ENCODE measurements at places on chromosomes 16 and 17. TPM values are rescaled to one million over a fixed set of nuclear protein-coding genes. Genes with fewer than 3 reads are reported as not detected.

The CCR7 gene
- 0.44 TPM for total RNA-seq

The C16orf86 gene
- total RNA-seq = 0.14 TPM

The SDK2 gene
- total RNA-seq = 1.1 TPM

The TP53TG3 gene
- 0.28 TPM for total RNA-seq

The ZNF423 gene
- 0.29 TPM for total RNA-seq

The MPV17L gene
- 5.7 TPM for total RNA-seq

The NBR1 gene
- 40.7 TPM for total RNA-seq

The CD300LG gene
- total RNA-seq = not detected

The PNMT gene
- total RNA-seq = 0.53 TPM

The DLX3 gene
- 0.08 TPM for total RNA-seq

The PIRT gene
- total RNA-seq = not detected

The CDRT15 gene
- not detected for total RNA-seq

The TTLL6 gene
- total RNA-seq = 0.63 TPM

The IGF2BP1 gene
- 95.2 TPM for total RNA-seq

The HOXB1 gene
- not detected for total RNA-seq

The DNAJA2 gene
- total RNA-seq = 74.5 TPM

The WFIKKN2 gene
- not detected for total RNA-seq

The GNAO1 gene
- total RNA-seq = 0.72 TPM

The ASIC2 gene
- 1.6 TPM for total RNA-seq

The KRTAP4-9 gene
- not detected for total RNA-seq

The TP53TG3D gene
- 0.97 TPM for total RNA-seq

The TSEN54 gene
- total RNA-seq = 40.2 TPM

The IL32 gene
- 31.3 TPM for total RNA-seq

The SLC38A8 gene
- total RNA-seq = not detected

The KRT23 gene
- total RNA-seq = 0.17 TPM

The CCL13 gene
- not detected for total RNA-seq

The ZG16 gene
- total RNA-seq = not detected

The TMEM106A gene
- total RNA-seq = 0.63 TPM

The CNGB1 gene
- total RNA-seq = 0.06 TPM

The METRN gene
- 175 TPM for total RNA-seq

The OR4D1 gene
- total RNA-seq = 0.02 TPM

The ARHGAP44 gene
- 2.4 TPM for total RNA-seq

The USH1G gene
- 0.13 TPM for total RNA-seq

The KIF19 gene
- total RNA-seq = 0.06 TPM

The SCIMP gene
- total RNA-seq = not detected

The GRAP gene
- 0.47 TPM for total RNA-seq

The AKTIP gene
- 24.5 TPM for total RNA-seq

The TBC1D28 gene
- not detected for total RNA-seq

The PITPNM3 gene
- total RNA-seq = 1.5 TPM

The C16orf96 gene
- 0.06 TPM for total RNA-seq

The PRR15L gene
- 3.0 TPM for total RNA-seq

The XPO6 gene
- 64.9 TPM for total RNA-seq

The UMOD gene
- not detected for total RNA-seq

The SKAP1 gene
- not detected for total RNA-seq

The PRR11 gene
- 68.5 TPM for total RNA-seq

The GNG13 gene
- not detected for total RNA-seq

The TTYH2 gene
- 1.6 TPM for total RNA-seq

The TRPV2 gene
- total RNA-seq = 0.70 TPM

The OTOP3 gene
- not detected for total RNA-seq

The EPN3 gene
- total RNA-seq = 0.14 TPM

The CSH1 gene
- not detected for total RNA-seq
